ENCODE measurements at places on chromosomes 12 and 14.

DNA sequence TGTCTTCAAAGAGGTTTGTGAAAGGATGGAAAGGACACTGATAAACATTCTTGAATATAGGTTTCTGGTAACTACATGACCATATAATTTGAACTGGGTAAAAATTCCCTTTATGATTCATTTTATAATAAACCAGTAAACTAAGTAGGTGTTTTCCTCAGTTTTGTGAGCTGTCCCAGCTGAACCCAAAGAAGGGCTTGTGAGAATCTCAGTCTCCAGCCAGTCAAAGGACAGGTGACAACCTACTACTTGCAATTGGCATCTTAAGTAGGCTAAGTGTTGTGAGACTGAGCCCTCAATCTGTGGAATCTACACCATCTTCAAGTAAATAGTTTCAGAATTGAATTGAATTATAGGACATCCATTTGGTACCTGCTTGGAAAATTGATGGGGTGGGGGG, 75.2 kb downstream of the MYF5 start:
- no peak for DNase-seq

DNA sequence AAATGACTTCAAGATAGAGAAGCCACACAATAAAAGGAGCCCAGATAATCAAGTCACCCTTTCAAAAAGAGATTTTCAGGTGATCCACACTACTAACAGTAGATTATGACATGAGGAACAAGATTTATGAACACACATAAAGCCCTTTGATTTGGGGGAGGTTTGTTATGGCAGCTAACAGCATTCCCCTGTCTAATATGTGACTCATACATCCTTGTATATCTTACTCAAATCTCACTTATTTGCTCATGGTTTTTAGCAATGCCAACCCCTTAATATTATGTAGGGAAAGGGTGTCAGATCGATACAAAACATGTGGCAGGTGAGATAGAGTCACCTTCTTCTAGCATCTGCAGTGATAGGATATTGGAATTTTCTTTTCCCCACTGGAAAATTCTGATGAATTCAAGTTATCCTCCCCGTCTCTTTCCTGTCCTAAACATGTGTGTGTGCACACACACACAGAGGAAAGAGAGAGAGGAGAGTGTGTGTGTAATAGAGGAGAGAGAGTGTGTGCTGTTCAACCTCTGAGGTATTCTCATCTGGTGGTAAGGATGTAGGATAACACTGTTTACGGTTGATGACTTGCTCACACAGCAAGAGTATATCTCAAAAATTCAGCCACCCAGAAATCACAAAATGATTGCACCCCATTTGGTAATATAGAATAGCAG, 319.9 kb downstream of the KCNC2 start:
- peak; percentile 12 for DNase-seq

DNA sequence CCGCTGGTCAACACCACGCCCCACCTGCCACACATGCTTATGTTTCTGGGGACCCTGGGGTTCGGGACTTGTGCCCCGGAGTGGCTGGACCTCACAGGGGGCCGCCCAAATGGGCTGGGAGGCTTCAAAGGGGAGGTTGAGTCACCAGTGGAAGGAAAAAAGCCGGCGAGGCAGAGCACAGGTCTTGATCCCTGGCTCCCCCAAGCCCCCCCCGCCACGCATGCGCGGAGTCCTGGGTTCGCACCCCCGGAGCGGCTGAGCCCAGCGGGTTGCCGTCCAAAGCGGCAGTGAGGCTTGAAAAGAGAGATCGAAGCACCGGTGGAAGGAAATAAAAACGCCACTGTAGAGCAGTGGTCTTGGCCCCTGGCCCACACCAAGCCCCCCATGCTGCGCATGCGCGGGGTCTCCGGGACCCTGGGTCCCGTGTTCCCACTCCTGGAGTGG, 313.5 kb downstream of the ALG10 start:
- no peak for DNase-seq

- DNase-seq, result no peak
Observed at GRCh38 chr12:119949145-119949544, 39.9 kb upstream of the BICDL1 start.

DNA sequence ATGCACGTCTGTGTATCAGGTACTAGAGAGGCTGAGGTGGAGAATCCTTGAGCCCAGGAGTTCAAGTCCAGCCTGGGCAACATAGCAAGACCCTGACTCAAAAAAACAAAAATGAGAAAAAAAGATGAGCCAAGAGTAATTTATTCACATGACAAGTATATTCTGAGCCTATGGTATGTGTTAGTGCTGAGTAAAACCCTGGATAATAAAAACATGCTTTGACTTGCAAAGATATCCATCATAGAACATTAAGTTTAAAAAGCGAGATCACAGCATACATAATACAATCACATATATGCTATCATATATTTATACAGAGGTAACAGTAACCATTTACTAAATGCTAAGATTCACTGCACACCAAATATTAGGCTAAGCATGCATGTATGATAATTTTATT, 23.9 kb upstream of the SLC10A1 start:
- DNase-seq, result no peak

GRCh38 chr14:67477926-67478799, 10.4 kb downstream of the TMEM229B start:
- no peak for DNase-seq

GRCh38 chr12:45509187-45509586, 220.3 kb upstream of the ARID2 start:
- no peak for DNase-seq

DNA sequence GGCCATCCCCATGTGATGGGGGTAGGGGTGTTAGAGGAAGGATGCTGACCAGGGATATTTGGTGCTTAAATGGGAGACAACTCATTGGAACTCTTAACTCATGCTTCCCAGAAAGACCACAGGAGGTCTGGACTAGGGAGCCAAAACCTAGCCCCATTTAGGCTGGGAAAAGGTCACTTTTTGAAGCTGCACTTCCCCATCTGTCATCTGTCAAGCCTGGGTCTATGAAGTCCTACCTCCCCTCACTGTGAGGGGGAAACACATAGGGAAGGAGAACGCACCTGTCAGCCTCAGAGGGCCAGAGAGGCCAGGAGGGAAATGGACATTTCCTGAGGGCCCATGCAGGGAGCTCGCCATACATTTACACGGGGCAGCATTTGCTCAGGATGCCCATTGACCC, 321.0 kb downstream of the BCL11B start:
- DNase-seq, result no peak

Measured in HFF-Myc (cell line).